ENCODE measurements at places on chromosomes 2 and 18.
A peak's percentile ranks its signal among the peaks of the same experiment; 100 is the strongest.

GRCh38 chr2:2828774-2829368 is 497.8 kb upstream of the MYT1L start:
- DNase-seq = peak; percentile 30

- DNase-seq = no peak
Observed at GRCh38 chr2:13089971-13090370, 373.2 kb downstream of the TRIB2 start.

DNA sequence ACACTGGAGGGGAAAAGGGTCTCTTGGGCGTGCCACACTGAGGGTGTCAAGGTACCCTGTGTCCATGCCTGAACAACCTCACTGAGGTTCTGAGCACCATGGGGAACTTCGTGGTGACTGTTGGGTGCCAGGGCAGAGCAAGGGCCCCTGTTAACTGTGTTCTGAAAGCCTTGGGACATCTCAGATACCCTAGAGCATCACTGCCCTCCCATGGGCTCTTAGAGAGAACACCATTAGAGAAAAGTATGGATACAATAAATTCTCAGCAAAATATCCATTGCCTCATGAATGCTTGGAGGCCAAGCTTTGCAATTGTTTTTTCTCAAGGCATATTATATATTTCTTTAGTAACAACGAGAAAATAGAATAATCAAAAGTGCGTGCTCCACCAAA is 488.5 kb upstream of the NRP2 start:
- no peak for DNase-seq

DNA sequence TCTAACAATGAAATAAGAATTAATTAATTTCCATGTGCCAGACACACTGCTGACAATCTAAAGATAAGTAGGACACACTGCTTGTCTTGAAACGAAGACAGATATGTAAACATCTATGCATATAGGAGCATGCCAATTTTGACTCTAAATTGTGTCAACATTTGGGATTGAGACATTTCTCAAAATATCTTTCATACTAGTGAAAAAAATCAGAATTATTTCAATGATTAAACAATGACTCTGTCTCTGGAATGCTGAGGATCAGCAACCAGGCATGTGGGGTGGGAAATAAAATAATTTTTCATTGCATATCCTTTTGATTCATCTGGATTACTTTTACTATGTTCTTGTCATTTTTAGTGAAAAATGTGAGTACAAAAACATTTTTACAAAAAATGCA is 262.6 kb upstream of the SYT4 start:
- DNase-seq = no peak

DNA sequence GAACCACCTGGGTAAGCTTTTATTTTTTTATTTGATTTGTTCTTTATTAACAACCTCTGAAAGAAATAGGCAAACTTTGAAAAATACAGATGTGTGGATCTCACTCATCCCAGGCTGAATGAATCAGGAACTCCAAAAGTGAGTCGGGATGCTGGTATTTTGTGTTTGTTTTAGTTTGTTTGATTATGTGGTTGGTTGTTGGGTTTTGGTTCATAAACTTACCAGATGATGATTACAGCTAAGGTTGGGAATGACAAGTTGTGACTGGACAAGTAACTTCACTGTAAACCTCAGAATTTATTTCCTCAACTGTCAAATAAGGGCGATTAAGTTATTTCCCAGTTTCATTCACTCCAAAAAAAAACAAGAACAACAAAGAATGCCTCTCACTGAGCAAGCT is 80.5 kb upstream of the KIF5C start:
- no peak for DNase-seq

DNA sequence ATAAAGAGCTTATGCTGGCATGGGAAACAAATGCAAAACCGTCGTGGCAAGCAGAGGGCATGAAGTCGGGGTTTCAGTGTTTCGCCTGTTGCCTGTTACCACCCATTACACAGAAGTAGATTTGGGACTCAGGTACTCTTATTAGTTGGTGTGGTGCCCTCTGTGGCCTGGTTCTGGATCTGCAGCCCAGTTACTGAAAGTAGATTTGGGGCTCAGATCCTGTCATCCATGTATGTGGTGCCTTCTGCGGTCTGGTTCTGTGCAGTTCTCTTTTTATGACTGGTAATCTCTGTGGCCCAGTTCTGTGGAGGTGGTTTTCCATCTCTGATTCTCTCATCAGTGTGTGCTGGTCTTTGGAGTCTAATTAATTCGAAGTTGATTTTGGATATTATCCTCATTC is 45.2 kb downstream of the ADNP2 start:
- DNase-seq = no peak

DNA sequence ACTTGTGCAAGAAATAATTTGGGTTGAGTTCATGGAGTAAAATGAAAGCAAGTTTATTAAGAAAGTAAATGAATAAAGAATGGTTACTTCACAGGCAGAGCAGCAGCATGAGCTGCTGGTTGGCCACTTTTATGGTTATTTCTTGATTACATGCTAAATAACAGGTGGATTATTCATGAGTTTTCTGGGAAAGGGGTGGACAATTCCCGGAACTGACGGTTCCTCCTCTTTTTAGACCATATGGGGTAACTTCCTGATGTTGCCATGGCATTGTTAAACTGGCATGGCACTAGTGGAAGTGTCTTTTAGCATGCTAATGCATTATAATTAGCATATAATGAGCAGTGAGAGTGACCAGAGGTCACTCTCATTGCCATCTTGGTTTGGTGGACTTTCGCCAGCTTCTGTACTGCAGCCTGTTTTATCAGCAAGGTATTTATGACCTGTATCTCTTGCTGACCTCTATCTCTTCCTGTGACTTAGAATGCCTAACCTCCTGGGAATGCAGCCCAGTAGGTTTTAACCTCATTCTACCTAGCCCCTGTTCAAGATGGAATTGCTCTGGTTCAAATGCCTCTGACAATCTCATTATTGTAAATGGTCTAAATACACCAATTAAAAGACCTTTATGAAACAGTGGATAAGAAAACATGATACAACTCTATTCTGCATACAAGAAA is 114.1 kb upstream of the FIGN start:
- no peak for DNase-seq

DNA sequence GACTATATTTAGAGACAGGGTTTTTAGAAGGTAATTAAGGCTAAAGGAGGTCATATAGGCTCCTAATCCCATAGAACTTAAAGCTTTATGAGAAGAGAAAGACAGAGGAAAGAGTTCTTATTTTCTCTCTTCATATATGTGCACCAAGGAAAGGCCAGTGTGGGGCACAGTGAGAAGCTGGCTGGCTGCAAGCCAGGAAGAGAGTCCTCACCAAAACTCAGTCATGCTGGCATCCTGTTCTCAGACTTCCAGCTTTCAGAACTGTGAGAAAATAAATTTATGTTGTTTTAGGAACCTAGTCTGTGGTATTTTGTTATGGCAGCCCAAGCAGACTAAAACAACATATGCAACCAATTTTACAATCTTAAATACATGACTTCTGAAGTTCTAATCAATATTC is 31.5 kb upstream of the ATIC start:
- DNase-seq = no peak

DNA sequence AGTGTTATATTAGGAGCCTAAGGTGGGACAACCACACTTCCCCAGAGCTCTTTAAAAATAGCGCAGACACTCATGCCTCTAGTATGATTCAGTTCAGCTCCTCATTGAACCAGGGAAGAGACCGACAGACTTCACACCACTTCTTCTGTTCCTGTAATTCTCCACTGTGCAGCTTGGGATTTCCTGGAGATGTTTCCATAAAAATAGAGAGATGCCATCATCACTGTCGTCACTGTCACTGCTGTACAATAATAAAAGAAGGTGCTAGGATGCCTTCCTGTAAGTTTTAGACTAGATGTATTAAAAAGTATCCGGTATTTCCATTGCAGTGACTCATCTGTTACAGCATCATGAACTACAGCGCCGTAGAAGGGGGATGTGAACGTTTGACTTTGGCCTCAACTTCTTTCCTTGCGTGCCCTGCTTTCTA is 110.9 kb downstream of the FAM210A start:
- DNase-seq = peak; percentile 29

- no peak for DNase-seq
Observed at GRCh38 chr2:11722292-11723060, 24.0 kb upstream of the LPIN1 start.

DNA sequence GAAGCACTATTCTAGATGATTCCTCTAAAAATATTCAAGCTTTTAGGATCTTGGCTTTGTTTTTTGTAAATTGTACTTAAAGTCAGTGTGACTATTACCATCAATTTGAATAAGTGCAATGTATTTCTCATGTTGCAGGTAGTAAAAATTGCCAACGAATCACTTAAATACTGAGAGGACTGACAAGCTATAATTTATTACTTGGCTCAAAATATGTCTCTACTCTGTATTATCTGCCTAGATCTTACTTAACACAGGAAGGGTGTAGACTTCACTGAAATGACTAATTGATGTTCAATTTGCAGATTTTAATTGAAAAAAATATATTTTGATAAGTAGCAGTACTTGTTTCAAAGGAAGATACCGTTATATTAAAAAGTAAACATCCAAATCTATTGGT is 202.3 kb downstream of the SLC8A1 start:
- no peak for DNase-seq

- DNase-seq = no peak
Observed at GRCh38 chr2:219575566-219576504, 3.7 kb downstream of the INHA start.

DNA sequence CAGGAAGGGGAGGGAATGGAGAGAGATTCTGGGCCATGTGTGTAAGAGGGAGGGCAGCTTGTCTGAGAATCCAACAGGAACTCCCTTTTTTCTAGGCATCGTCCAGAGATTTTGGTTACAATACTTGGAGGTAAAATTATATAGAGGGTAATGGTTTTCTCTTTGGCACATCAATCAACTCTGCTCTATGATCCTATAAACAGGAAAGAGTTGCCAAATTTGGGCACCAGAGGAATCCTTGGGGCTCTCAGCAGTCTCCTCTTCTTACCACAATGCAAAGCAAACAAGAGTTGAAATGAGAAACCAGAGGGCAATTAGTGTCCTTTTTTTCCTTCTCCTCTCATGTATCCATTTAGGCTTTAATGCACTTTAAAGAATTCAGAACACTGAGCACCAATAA is 243.4 kb downstream of the SLC8A1 start:
- no peak for DNase-seq

Measured in ureter (tissue), 1 donor.